ENCODE measurements at places on chromosomes 7 and 10.

DNA sequence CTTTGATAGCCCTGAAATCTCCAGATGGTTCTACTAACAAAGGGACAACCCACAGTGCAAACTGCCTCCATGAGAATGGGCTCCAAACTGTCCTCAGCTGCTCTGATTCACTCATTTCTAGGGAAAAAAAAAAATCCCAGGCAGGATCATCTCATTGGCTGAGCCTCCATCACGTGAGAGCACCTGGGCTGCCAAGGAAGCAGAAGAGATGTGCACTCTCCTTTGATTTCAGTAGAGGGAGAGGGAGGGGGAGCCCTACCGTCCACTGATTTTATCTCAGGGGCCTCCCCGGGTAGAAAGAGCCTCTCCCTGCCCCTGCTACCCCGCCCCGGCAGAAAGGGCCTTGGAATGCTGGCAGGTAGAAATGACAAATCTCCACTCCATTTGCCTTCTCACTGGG, 725.4 kb downstream of the PHTF2 start:
- DNase-seq: no peak

DNA sequence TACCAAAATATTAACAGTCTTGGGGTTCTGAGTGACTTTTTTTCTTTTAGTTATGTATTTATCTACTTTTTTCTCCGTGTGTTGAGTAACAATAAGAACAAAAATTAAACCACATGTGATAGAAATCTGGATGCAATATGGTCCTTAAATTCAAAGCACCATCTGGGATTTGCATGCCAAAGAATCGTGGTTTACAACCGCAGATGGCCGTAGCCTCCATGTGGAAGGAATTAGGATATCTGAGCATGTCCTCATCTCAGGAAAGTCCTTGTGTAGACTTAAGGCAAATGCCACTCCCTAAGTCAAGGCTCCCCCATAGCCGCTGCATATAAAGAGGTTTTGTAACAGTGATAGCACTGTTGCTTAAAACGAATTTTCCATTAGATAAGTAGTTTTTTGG, 304.0 kb downstream of the ZEB1 start:
- DNase-seq: no peak

DNA sequence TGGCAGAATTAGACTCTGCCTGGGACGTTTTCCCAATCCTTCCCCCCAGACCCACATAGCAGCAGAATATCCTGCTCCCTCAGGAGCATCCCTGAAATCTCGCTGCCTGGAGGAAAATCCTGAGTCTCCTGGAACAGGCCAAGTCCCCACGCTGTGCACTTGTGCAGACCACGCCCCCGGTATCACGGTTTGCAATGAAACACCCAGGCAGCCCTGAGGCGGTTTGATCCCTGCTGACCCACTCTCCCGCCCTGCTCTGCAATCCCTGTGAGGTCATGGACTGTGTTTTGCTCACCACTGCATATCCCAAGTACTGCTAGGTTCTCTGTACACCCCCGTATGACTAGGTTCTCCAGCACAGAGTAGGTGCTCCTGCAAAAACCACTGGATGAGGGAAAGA, 411.8 kb upstream of the MGMT start:
- DNase-seq: no peak

GRCh38 chr7:36945612-36946400, 221.5 kb upstream of the AOAH start:
- no peak for DNase-seq

- DNase-seq: no peak
Measured at GRCh38 chr7:2708547-2709310, 20.7 kb downstream of the AMZ1 start.

DNA sequence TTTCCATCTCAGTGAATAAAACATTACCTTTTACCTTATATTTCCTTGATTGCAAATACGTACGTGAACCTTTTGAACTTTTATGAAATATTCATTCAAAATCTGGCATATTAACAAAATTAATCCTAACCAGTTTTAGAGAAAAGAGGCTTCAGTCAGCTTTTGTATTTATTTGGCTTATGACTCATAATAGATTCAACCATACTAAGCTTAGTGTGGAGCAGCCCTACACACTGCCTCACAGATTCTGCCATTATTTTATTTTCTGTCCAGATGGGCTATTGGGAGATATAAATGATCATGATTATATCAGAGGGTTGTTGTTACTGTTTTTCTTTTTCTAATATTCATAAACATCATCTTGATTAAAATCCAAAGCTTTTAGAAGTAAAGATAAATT, 325.5 kb downstream of the GPR37 start:
- DNase-seq: no peak

GRCh38 chr7:146736446-146737190, 620.0 kb downstream of the CNTNAP2 start:
- peak; percentile 37 for DNase-seq

- no peak for DNase-seq
Measured at GRCh38 chr7:108059526-108059925, 56.6 kb upstream of the LAMB1 start.

- no peak for DNase-seq
Measured at GRCh38 chr10:3213208-3213607, 40.6 kb upstream of the PITRM1 start.

DNA sequence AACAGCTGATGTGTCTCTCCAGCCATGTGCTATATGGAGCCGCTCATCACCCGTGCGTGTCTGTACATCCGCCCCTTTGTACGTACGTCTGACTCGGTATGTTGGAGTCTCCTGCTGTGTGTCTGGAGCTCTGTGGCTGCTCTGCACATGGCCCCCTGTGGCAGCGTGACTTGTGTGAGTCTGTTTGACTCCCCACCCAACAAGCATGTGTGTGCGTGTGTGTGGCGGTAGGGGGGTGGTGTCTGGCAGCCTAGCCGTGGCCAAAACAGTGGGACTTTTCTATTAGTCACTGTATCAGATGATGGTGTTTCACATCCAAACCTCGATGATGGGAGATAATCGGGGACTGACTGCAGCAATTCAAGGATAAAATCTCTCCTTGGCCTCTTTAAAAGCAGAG, 94.1 kb downstream of the COL13A1 start:
- no peak for DNase-seq

GRCh38 chr7:147803606-147804005, 787.0 kb upstream of the C7orf33 start:
- DNase-seq: peak; percentile 67

DNA sequence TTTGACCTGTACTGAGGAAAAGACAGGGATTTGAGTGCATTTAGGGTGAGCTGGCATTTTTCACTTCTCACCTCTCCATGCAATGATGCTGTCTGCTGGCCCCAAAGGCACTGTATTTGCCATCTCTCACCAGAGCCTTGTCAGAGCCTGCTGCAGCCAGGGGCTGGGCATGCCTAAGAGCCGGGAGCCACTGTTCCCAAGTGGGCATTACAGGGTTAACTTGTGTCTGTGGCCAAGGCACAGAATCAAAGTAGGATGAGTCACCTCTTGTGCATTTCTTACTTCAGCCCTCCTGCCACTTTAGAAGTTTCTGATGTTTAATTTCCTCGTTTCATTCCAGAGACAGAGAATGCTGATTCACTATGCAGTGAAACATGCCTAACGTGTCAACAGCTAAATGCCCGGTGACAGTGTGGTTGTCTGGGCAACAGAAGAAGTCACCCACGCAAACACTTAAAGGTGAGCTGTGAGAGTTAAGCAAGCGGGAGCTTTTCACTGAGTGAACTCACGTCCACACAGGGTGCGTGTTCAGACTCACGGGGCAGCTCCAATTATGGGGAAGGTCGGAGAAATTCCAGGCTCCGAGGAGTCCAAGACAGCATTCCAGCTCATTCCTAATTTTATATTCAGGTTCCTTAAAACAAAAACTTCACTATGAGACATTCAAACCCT, 57.1 kb upstream of the IGFBP3 start:
- DNase-seq: no peak

- peak; percentile 40 for DNase-seq
Measured at GRCh38 chr10:97024168-97025073, 161.3 kb downstream of the SLIT1 start.

DNA sequence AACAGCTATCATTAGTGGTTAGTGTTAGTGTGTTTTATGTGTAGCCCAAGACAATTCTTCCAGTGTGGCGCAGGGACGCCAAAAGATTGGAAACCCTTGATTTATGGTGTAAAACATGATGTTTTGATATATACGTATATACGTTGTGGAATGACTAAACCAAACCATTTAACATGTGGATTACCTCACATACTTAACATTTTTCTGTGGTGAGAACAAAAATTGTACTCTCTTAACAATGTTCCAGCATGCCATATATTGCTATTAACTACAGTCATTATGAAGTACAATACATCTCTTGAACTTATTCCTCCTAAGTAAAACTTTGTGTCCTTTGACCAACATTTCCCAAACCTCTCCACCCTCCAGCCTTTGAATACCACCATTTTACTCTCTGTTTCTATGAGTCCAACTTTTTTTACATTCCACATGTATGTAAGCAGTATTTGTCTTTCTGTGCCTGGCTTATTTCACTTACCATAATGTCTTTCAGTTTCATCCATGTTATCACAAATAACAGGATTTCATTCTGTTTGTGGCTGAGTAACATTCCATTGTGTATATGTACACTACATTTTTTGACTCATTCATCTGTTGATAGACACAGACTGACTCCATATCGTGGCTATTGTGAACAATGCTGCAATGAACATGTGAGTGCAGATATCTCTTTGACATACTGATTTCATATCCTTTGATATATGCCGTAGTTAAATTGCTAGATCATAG, 42.2 kb upstream of the MAGI2 start:
- no peak for DNase-seq

DNA sequence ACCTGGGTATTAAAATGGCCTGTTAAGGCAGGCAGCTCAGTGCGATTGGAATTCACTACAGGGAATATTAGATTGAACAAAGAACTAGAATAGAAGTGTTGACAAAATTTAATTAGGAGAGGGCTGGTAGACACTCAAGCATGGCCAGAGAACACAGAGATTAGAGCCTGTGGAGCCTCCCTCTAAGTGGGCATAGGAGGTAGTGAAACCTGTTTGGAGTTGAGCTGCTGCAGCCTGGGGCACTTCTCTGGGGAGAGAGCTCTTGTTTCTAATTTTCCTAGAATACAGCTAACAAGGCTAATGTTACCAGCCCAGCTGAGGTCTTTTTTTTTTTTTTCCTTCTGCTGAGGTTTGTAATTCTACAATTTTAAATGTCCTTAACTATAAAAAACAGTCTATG, 46.4 kb downstream of the TMEM168 start:
- DNase-seq: no peak

DNA sequence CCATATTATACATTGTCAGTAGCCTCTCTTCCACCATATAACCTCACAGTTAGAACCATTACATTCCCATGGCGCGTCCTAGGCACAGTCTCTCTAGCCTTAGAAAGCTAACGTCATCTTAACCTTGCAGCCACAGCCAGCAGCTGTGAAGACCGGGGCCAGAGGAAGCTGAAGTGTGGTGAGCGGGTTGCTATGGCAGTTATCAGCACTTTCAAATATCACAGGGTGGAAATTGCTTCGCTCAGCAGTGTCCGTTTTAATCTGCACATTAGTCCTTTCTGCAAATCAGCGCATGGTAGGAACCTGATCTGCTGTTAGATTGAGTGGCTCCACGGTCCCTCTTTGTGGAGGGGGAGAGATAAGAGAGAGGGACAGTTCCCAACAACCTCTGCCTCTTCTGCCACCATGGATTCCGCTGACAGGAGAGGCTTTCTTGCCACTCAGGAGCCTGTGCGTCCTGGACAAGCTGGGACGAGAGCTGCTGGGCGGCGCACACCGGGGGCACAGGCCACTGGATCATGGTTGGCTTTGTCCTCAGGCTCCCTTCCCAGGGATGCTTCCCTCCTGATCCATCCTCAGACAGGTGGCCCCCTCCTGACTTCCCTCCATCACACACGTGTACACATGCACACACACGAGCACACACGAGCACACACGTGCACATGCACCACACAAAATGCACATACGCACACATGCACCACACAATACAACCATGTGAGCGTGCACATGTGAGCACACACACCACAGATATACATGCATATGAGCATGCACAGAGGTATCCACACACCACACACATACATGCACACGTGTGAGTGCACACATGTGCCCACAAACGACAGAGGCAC, 93.8 kb downstream of the WDR37 start:
- peak; percentile 85 for DNase-seq

GRCh38 chr7:158021836-158022235, 565.8 kb downstream of the PTPRN2 start:
- no peak for DNase-seq

DNA sequence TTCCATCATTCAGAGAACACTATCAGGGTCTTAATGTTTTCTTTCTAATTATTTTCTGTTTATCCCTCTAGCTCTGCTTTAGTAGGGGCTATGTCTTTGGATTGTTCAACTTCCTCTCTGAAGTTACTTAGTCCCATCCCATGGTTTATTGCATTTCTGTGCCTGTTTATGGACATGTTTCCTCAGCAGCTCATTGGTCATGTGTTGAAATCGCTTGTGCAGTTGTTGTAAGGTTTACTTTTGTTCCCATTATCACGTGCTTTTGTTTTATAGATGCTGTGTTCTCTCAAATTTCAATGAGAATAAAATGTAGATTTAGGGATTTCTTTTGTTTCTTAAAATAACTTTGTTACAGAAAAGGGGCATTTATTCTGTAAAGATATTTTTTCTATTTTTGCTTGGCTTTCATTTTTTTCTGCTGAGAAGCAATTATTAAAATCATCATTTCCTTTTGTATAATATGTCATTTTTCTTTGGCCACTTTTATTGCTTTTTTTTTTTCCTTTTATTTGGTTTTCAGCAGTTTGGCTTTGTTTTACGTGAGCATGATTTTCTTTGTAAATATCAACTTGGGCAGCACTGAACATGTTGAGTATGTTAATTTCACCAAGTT, 110.9 kb downstream of the CCDC7 start:
- DNase-seq: no peak

DNA sequence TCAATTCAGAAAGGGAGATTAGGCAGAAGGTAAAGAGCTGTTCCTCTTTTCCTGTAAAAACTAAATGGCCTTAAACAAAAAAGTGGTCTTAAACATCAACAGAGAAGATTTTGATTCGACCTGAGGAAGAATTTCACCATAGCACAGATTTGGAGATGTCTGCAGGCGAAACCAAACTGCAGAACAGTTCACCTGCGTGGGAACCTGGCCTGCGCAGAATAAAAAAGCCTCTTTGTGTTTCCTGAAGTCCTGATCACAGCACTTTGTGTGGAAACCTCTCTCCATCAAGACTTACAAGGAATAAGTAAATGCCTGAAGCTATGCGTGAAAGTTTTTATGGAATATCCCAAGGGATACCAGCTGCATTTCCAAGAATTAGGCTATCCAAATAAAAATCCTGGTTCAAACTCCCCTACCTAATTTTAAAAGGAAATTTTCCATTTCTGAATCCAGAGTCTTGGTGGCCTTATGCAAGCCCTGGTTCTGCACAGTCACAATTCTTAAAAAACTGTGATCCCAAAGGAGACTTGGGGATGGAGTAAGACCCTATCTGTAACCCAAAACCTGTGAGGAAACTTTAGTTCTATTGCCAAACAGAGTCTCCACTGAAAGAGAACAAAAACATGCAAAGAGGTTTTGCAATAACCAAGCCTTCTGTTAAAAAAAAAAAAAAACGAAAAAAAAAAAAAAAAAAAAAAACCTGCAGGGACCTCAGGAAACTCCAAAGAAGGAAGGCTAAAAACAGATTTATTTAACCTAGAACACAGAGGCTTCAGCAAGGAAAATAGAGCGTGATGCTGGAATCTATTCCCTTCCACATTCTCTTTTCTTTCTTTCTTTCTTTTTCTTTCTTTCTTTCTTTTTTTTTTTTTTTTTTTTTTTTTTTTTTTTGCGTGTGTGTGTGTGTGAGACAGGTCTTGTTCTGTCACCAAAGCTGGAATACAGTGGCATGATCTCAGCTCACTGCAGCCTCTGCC, 10.4 kb downstream of the CALML3 start:
- DNase-seq: peak; percentile 52

- no peak for DNase-seq
Measured at GRCh38 chr10:119025776-119026175, 3.7 kb upstream of the NANOS1 start.

- DNase-seq: peak; percentile 28
Measured at GRCh38 chr7:114930829-114931655, 9.1 kb downstream of the MDFIC start.
